ENCODE measurements at places on chromosomes 11 and 22.

GRCh38 chr11:88543902-88544655 lies 206.5 kb upstream of the CTSC start:
- DNase-seq = peak; percentile 82

DNA sequence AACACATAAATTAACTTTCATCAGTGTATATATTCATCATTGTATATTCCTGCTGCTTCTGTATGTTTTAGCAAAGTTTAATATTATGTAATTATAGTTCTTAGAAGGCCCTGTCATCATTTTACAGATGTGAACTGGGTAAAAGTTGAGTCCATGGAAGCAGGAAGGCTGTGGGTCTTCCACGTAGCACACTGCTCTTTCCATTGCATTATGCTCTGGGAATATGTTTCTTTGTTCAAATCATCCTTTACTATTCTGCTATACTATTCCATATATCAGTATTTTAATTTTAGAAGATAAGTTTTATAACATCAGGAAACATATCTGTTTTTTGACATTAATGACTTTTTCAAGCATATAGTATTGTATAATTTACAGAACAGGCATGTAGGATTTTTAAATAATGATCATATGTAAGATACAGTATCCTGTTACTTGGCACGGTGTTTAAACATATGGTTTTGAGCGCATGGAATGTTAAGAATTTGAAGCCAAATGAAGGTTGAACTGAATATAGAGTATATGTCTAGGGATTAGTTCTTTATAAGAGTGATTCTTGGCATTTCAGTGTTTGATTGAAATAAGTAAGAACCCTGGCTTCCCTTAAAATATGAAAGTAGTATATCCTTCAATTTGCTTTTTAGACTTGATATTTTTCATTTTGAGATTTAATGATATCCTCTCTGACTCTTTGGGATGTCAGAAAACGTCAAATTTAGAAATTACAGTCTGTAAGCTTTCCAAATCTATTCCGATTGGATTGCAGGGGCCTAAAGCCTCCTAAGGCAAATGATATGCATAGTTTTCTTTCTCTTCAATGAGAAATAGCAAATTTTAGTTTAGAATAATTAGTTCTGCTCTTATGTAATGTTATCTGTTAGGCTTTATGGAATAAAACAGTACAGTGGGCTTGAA lies 8.6 kb downstream of the CCDC81 start:
- no peak for DNase-seq

DNA sequence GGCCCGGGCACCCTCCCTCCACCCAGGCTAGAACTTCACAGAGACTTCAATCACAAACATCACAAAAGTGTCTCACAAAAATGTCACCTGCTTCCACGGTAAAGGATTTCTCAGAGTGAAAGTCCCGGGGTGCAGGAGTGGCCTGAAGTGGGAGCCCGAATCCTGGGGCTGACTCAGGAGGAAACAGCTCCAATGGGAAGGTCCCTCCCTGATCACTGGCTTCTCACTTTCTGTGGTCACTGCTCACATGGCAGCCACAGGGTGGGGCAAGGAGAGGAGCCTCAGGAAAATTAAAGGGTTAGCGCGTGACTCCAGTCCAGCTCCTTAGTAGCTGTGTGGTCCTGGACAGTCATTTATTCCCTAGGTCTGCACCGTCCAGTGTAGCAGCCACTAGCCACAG lies 564.5 kb upstream of the B3GAT1 start:
- DNase-seq = no peak

DNA sequence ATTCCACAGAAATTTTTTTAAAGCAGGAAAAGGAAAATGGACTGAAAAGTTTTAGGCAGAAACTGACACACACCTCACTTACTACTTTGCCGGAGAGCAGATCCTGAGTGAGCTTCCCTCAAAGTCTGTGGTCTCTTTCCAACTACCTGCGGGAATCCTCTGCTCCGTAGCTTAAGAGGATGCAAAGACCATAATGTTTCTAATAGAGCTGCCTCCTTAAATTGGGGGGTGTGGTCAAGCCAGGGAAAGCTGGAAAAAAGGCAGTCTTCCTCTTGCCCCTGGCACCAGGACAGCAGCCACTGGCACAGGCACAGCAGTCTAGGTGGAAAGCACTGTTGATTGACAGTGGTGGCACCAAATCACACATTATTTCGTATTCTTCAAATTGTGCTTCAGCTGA lies at the start of gene ETS1:
Gene ETS1, minus strand, starts transcription at position 144 of the 400 bp plus-strand sequence. CDS start 14,428 bp downstream, outside the sequence.
- DNase-seq = no peak

DNA sequence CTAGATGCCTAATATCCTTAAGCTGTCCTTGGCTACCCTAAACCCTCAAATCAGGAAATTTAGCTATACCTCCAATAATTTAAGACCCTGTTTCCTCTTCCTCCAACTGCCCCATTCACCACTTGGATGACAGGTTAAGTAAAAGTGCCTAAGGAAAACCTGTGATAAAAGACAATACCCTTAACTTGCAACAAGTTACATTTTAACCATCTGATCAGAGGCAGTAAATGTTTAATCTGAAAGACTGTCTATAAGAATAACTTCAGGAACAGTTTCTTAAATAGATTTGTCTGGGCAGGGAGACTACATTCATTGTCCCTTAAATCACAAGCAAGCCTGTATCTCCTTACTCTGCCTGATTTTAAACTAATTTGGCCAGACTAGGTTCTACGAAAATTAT lies 129.1 kb downstream of the APOL5 start:
- no peak for DNase-seq

- no peak for DNase-seq
These were observed 227.4 kb downstream of the INSC start for GRCh38 chr11:15342163-15342562.

- no peak for DNase-seq
These were observed 65.5 kb upstream of the TTC12 start for GRCh38 chr11:113248702-113249490.

DNA sequence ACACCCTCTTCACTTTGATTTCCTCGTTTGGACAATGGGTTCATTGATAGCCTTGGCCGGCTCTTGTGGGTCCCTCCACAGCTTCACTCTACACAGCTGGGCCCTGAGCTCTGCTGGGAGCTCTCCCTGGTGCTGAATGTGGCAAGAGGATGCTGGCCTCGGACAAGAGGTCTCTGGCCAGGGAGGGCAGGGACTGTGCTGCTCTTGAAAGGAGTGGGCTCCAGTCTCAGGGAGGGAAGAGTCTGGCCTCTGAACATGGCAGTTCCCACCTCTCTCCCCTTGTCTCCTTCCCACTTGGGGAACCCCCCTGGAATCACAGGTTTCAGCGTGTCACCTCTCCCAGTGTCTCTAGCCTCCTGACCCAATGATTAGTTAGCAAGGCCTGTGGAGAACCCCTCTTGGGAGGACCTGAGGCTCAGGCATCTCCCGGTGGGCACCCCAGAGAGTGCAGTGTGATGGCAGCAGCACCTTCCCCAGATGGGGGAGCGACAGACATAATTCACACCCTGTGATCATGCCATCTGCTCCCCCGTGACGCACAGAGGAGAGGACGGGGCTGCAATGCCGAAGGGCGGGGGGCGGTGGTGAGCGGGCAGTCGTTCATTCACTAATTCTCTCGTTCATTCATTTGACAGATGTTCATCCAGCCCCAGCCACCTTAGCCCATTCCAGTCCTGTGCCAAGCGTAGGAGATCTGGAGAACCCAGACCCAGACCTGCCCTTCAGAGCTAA lies 2.8 kb upstream of the CABP7 start:
- peak; percentile 57 for DNase-seq

DNA sequence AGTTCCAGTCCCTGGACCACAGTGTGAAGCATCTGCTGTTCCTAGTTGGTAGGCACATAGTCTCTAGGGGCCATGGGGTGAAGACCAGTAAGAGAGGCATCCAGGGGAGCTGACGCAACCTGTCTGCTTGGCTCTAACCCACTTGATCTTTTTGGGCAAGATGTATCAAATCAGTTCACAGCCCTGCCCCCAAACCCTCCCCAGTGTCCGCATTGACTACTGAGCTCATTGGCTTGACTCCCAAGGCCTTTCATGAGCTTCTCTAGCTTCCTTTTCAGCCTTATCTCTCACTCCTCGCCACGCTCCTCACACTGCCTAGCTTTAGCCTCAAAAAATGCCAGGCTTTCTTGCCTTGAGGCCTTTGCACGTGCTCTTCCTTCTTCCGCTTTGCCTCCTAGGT lies 29.7 kb upstream of the ABCC8 start:
- DNase-seq = no peak

- no peak for DNase-seq
These were observed 205.3 kb downstream of the MN1 start for GRCh38 chr22:27596133-27596870.

DNA sequence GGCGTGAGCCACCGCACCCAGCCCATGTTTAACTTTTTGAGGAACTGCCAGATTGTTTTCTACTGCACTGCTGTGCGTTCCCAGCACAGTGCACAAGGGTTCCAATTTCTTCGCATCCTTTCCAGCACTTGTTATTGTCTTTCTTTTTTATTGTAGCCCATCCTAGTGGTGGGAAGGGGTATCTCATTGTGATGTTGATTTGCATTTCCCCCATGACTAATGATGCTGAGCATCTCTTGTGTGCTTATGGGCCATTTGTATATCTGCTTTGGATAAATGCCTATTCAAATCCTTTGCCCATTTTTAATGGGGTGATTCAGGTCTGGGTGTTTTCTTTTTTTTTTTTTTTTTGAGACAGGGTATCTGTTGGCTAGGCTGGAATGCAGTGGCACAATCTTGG lies 36.6 kb upstream of the SYT7 start:
- no peak for DNase-seq

- DNase-seq = no peak
These were observed 120.6 kb downstream of the PAX6 start for GRCh38 chr11:31690516-31690915.

DNA sequence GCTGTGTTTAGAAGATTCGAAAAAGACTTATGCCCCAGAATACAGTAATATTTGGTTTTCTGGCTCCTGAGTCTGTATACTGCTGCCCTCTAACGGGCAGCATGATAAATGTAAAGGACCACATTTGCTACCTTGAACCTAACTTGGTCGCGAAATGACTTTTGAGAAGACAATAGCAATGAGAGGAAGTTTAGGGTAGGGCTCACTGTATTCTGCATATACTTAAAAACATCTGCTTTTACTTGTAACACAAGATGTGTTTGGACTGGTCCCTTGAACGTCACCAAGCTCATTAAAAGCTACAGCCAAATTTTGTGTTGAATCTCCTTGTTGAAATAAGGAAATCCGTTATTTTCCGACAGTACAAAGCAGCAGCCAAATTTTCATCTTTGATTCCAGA lies 309.1 kb downstream of the SWAP70 start:
- DNase-seq = no peak

GRCh38 chr22:50260801-50261614 lies 475 bp downstream of the MAPK12 start:
- DNase-seq = peak; percentile 63

- no peak for DNase-seq
These were observed 75.4 kb upstream of the FGF3 start for GRCh38 chr11:69894648-69895047.

DNA sequence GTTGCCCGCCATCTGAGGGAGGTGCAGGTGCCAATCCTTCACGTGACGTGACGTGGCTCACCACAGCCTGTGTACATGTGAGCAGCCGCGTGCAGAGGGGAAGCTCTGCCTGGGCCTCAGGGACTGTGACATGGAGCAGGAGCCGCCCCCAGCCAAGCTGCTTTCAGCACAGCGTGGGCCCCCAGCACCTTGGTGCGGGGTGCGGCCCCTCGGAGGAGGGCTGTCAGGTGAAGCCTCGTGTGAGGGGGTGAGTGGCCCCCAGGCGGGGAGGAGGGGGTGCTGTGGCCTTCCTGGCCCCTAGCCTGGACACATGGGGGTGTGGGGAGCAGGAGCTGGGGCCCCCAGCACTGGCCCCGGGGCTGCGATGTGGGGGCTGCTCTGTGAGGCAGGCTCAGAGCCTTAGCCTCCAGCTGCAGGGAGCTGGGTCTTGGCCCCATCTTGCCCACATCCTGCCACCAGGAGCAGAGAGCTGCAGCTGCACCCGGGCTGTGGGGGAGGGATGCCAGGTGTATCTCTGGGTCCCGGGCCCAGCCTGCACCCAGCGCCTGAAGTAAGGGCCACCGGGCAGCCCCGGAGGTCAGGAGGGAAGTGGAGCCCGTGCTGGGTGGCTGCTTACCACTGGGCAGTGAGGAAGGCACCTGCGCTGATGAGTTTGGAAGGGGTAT lies at the start of gene ADORA2A:
Gene ADORA2A, plus strand, starts transcription at position 100 of the 665 bp plus-strand sequence. CDS start 5,806 bp downstream, outside the sequence.
- DNase-seq = peak; percentile 89

GRCh38 chr11:86067851-86068137 lies 1.1 kb downstream of the PICALM start:
- DNase-seq = no peak

DNA sequence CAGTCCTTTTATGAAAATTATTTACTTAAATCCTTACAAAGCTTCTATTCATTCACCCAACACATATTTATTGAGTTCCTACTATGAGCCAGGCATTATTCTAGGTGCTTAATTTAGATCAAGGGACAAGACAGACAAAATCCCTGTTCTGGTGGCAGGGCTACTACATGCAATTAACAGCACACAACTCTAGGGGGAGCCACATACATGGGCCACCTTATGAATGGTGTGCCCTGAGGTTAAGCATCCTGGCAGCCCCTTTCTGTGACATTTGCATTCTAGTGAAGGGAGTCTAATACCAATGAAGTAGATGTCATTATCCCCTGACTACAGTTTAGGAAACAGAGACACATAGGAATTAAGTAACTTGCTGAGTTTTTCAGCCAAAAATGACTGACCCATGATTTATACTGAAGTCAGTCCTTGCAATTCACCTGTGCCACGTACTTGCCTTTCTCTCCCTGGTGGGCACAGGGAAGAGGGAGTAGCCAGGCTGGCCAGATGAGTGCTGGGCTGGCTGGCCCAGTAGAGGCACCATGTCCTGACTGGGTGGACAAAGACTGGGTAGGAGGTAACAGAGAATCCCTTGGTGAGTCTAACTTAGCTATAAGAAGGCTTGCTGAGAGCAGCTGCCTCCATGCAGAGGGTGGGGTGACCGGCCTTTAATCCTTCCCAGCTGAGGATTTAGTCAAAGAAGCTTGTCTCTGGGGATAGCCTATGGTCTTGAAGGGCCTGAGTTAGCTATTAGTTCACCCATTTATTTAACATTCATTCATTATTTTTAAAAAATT lies 52.0 kb upstream of the ELF5 start:
- peak; percentile 33 for DNase-seq

DNA sequence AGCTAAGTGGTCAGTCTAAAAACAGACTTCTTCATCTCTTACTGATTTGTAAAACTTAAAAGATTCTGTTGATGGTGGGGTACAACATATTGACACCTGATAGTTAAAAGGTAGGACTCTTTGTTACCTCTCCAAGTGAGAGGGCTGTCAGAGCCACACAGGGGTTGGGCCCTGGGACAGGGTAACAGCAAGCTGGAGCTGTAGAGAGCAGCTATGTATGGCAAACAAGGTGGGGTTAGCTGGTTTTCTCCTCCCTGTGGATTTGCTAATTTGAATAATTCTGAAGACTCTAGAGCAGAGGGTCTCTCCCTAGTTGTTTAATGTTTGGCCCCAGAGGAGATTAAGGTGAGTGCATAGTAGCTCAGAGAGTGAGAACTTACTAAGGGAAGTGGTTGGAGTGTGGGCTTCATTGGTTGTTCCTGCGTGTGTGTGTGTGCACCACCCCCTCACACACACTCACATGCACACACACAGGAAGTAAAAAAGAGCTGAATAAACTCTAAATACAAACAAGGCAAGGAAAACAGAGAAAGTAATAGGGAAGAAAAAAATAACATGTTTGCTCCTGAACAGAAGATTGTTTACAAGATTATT lies 9.2 kb upstream of the GAS2 start:
- no peak for DNase-seq

- DNase-seq = no peak
These were observed 69.3 kb downstream of the LRP5 start for GRCh38 chr11:68381716-68382115.

- no peak for DNase-seq
These were observed 14.5 kb downstream of the ROBO3 start for GRCh38 chr11:124879493-124880289.

- DNase-seq = no peak
These were observed 43.1 kb downstream of the NFAM1 start for GRCh38 chr22:42389143-42389542.
